HT-29 (cell line): ENCODE measurements at places on chromosomes 3 and 15. TPM values are rescaled to one million over a fixed set of nuclear protein-coding genes. Genes with fewer than 3 reads are reported as not detected.

TTC14 gene
- total RNA-seq, result 12.8 and 13.1 TPM in 2 replicates

RBP2 gene
- total RNA-seq, result not detected in 2 replicates

DNA sequence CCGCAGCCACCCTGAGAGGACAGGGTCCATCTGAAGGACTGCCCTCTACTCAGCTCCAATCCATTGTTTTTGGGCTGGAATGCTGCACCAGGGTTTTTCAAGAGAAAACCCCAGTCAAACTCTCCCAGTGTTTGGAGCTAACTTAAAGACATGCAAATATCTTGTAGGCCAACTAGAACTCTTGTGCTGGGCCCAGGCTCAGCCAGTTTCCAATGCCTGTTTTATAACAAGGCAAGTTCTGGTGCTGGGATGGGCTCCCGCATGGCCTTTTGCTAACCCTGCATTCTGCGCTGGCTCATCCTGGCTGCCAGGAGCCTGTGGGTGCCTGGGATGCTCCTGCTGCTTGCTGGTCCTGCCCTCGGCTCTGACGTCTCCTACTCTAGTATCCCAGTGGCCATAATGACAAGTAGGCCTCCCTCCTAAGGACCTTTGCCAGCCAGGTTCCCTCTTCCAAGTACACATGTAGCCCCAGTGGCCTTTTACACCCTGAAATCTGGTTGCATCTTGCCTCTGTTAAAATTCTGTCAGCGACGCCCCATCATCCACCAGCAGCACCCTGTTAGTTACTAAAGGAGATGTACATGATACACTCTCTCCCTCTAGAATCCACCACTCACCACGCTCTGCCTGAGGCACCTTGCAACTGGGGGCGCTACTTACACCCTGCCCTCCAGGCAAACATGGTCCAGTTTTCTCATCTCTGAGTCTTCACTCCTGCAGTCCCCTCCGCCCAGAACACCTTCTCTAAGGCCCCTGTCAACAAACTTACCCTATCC, 30.5 kb upstream of the RAB6B start:
- DNase-seq, result no peak

DNA sequence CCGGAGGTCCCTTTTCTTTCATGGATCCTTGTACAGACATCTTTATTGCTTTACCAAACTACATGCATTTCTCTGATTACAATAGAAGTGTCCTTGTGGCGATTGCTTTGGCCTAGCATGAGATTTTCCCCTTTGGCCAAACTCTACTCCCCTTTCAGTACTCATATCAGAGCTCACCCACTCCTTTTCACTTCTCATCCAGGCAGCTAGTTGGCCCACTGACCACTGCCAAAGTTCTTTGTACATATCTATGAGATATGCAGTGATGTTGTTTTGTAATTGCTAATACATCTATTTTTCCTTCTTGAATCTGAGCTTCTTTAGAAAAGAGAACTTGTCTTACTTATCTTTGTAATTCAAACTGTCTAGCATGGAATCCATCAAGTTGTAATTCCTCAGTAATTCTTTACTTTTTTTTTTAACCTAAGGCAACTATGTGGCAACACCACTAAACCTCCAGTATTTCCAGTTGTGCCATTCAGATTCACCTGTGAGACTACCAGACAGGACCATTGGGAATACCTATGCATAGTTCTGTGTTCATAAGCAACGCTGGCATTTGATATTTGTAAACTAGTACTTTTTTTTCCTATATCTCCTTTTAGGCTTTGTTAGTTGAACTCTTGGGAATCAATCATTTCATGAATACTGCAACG, 39.2 kb downstream of the AADACL2 start:
- DNase-seq, result no peak

GRCh38 chr15:101481381-101481705, 8.2 kb downstream of the PCSK6 start:
- no peak for DNase-seq

PPARG gene
- total RNA-seq, result 60.2 and 64.8 TPM in 2 replicates

DNA sequence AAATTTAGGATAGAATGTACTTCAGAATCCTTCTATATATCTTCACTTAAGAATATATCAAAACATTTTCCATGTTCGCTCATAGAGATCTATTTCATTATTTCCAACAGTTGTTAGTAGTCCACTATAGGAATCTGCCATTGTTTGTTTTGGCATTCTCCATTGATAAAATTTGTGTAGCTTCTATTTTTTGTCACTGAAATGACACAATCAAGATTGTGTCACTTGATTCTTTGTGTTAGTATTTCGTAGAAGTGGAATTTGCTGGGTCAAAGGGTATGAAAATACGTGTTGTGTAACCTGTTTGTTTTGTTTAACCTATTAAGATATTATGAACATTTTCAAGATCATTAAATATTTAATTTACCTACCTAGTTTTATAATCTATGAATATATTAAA, 15.9 kb upstream of the GPR156 start:
- no peak for DNase-seq
